ENCODE measurements at places on chromosomes 7 and 10.

DNA sequence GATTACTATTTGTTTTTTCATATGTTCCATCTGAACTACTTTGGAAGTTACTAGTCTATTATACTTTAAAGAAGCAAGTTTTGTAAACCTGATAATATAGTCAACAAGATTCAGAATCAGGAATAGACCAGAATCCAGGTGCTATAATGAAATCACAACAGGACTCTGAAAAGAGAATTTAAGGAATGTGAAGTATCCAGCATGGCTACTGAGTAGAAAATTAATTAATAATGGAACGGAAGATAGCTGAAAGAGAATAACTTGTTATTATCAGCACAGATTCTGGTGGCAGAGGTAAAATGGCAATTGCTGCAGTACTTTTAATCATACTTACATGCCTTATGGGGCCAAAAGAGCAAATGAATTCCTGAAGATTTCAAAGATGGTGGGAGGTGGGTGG is 43.1 kb upstream of the CHCHD3 start:
- no peak for ATAC-seq

GRCh38 chr10:87505366-87506111 is 846 bp downstream of the MINPP1 start:
- peak; percentile 73 for ATAC-seq

- ATAC-seq = no peak
Observed at GRCh38 chr7:118580743-118581382, 356.4 kb downstream of the ANKRD7 start.

DNA sequence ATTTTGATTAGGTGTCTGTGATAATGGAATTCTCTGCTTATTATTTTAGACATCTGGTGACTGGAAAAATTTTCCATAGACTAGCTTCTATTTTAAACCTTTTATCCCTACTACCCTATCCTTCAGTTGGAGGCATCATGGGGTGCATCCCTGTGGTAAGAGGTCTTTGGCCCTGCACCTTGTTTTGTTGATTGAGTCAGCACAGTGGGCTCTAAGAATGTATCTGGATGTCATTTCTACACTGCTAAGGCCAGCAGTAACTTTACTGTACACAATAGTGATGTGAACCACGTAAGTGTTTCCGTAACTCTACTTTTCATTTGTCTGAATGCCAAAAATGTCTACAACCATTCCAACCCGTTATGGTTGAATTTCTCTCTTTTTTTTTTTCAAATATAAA is 75.6 kb downstream of the ADAM22 start:
- no peak for ATAC-seq

GRCh38 chr7:134089446-134089845 is 37.7 kb upstream of the LRGUK start:
- no peak for ATAC-seq

DNA sequence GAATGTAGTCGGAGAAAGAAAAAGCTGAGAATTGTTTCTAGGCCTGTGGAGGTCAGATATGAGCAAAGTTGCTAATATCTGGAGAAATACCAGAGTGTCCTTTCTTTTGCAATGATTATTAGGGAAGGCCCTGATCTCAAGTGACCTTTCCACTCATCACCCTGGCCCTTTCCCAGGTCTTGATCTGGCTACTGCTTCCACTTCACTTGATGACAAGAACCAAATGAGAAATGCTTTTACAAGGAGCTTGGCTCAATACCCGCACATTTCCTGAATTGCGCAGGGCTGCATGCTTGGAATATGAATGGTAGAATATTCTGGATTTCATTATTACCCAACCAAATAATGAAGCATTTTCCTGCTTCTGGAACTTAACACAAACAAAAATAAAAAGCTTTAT is 104.6 kb downstream of the ITGB8 start:
- ATAC-seq = no peak

- ATAC-seq = no peak
Observed at GRCh38 chr10:101647255-101647654, 47.7 kb downstream of the FBXW4 start.

GRCh38 chr10:61047081-61047480 is 103.1 kb upstream of the RHOBTB1 start:
- no peak for ATAC-seq

DNA sequence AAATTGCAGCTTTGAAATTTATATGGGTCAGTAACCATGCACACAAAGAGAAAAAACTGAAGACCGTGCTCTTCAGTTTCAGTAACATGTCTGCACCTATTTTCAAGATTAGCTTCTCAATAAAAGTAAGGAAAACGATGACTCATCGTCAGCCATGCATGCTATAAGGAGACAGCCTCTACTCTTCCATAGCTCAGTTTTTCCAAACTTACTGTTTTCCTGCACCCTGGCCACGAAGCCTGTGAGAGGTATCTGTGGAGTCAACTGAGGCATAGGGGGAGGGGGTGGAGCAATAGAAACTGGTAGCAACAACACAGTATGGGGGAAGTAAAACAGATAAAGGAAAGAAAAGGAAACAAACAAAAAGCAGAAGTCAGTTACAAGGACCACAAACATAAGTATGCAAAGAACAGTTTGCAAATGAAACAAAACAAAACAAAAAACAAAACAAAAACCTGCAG is 58.0 kb downstream of the PDSS1 start:
- peak; percentile 90 for ATAC-seq

- no peak for ATAC-seq
Observed at GRCh38 chr7:46360811-46361210, 439.7 kb upstream of the IGFBP3 start.

- ATAC-seq = no peak
Observed at GRCh38 chr10:28669227-28670173, 7.8 kb upstream of the BAMBI start.

- ATAC-seq = peak; percentile 21
Observed at GRCh38 chr7:69598487-69599285, 411 bp downstream of the AUTS2 start.

DNA sequence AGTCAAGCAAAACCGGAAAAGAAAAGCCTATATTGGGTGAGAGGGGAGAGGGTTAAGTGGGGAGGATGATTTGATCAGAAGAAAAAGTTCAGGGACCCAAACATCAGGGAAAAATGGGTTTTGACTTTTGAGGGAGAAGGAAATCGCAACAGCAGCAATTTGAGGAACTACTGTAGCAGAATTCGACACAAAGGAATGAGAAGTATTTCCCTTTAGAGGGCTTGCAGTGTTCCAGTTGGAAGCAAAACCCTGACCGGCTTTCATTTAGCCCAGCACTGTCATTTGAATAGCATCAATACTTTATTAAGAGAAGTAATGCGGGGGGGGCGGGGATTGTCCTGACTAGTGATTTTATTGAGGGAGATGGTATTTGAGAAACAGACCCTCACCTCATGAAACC is 37.2 kb upstream of the GATA3 start:
- no peak for ATAC-seq

- ATAC-seq = no peak
Observed at GRCh38 chr10:32961895-32962369, 3.9 kb upstream of the ITGB1 start.

- ATAC-seq = no peak
Observed at GRCh38 chr10:20877554-20877953, 19.6 kb downstream of the NEBL start.

- ATAC-seq = peak; percentile 65
Observed at GRCh38 chr10:81019029-81019890, 481.6 kb downstream of the SH2D4B start.

- no peak for ATAC-seq
Observed at GRCh38 chr7:71131256-71132126, 453 bp upstream of the GALNT17 start.

DNA sequence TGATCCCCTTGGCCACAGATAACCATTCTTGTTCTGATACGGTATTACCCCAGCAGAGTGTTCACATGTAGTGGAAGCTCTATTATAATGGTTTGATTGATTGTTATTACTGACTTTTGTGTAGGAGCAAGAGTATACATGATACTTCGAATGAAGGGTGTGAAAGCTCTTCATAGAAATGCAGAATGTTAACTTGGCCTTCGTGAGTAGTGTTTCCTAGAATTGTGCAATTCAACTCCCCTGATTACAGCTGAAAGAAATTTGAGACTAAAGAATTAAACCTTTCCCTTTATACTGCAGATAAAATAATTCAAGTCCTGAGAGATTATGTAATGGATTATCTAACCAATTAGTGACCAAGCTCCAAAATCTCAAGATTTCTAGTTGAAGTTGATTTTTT is 38.2 kb downstream of the MKLN1 start:
- no peak for ATAC-seq

DNA sequence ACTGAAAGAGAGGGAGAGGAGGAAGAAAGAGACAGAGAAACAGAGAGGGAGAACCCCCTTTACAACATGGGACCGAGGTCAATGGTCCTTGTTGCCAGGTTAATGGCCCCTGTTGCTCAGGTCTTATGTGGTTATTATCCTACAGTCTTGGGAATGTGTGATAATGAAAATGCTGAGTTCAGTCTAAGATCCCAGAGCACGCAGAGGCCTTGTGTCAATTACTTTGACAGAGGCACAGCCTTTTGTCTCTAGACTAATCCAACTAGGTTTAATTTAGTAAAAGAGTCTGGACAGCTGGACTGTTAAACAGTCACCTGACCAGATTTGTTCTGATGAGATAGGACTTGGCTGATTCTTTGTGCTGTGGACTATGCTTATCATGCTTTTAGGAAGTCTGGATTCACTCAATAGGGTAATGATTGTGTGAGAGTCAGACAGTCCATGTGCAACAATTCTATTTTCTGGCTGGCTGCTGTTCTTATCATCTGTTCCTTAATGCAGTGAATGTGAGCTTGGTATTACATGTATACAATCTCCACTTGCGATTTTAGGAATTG is 157.4 kb upstream of the MAGI2 start:
- ATAC-seq = no peak

DNA sequence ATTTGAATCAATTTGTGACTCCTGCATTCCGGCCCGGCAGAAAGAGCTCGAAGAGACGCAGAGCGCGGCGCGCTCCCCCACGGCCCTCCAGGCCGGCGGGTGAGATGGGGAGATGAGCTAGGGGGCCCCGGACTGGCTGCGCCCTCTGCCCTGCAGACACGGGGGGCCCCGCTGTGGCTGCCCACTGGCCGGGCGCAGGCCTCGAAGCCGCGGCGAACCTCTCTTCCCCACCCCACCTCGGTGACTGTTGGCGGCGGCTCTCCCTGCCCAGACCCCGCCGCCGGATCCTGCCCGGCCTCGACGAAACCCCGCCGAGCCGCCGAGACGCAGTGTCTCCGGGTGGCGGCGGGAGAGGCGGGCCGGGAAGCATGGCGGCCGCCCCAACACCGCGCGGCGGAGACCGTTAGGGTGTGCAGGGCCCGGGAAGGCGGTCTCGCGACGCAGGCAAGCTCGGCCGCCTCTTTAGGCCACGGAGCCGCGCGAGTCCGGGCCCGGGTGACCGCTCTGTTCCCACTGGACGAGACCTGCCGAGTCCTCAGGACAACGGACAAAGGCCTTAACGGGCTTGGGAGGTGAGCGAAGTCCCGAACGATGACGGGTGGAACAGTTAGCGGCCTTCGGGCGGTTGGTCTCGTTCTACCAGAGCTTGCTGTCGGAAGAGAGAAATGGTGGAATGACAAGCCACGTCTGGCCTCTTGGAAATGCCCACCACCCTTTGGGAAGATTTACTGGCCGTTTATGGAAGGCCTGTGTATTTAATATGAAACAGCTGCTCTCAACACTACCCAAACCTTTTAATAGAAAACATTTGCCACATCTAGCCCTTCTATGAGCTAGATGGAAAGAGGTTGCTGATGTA is 24.3 kb downstream of the NUP42 start:
- ATAC-seq = peak; percentile 27

- no peak for ATAC-seq
Observed at GRCh38 chr7:138587485-138587884, 113.7 kb downstream of the SVOPL start.

DNA sequence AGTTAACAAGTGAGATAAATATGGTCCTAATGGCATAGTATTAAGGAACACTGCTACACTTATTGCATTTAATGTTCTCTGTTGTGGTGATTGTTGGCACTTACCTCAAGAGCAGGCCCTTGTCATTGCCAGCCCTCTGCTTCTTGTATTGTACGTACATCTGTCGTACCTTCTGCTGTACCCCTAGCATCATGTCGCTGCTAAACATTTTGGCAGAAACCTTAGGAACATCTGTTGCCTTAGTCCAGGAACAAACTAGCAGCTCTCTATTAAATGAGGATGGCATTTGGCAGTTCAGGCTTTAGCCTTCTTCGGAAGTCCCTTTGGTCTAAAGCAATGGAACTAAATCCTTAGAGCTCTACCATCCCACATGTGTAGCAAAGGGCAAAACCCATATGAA is 47.6 kb downstream of the PRKG1 start:
- ATAC-seq = no peak

DNA sequence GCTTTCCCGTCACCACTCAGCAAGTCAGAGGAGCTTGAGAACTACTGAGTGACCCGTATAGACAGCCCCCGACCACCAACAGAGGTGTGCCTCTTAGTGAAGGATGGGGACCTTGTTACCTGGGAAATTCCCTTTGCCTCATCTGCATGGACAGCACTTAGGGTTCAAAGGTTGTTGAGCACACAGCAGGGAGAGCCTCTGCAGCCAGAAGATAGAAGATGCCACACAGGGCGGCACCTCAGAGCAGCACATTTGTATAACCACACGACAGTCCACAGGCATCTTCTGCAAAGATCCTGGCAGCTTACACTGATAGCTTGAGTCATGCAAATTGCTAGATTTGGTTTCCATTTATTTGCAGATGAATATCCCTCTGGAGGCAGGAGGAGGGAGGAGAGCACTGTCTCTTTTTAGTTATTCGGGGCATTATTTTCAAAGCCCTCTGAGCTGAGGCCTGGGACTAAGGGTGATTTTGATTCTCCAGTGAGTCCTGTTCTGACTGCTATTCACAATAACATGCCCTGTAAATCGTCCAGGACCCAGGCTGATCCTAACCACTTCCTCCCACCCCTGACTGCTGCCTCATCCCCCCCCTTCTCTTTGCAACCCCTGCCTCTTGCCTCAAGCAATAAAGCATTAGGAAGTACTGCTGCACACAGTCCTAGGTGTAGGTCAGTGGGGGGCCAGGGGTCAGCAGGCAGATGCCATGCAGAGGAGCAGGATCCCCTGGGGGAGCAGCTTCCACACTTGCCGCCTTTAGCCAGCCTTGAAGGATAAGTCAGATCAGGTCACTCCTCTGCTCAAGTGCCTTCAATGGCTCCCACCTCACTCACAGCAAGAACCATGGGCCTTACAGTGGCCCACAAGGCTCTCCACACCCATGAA is 24.6 kb upstream of the INMT start:
- peak; percentile 69 for ATAC-seq

DNA sequence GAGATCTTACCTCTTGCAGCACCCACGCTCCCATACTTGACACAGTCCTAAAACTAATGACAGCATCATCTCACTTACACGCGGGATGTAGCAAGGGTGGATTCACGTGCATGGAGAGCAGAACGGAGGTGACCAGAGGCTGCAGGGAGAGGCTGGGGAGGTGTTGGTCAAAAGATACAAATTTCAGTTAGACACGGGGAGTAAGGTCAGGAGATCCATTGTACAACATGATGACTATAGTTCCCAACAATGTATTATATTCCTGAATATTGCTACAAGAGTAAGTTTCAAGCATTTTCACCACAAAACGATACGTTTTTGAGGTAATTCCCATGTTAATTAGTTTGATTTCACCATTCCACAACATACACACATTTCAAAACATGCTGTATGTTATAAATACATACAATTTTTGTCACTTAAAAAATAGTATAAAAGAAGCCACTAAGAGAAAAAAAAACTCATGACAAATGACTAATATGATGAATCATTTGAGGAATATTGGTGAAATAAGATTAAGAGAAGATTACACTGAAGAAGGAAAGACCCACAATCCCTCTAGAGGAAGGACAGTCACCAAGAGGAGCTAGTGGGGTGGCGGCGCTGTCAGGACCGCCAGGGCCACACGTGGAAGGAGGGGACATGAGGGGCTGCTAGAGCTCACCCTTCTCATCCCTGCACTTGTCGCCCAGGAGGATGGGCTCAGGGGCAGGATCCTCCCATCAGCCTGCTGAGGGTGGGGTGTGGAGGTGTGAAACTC is 49.4 kb upstream of the EGFR start:
- ATAC-seq = no peak
